Stimulated activated CD4-positive, alpha-beta T cell treated with anti-CD3 and anti-CD28 coated beads, Interleukin-1b, Interleukin-23, amount 100 ng/mL, for 48 hours (primary cell): ENCODE measurements at places on chromosomes 5 and 9.

DNA sequence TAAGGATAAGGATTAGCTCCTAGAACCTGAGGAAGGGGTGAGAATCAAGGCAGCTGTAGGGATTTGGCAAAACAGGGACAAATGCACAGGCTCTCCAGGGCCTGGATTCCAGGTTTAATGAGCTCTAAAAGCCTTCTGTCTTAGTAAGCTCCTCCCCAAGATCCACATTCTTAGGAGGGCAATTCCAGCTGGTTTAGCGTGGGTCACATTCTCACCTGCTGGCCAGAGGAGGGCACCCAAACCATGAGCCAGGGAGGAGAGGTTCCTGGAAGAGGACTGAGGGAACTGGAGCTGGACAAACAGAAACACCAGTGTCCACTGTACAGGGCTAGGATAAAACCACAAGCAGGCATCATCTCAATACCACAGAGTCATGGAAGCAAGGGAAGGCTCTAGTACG lies 480.0 kb downstream of the CCDC171 start:
- no peak for DNase-seq

GRCh38 chr9:69919461-69920061 lies 98.9 kb downstream of the CFAP95 start:
- DNase-seq, result no peak

DNA sequence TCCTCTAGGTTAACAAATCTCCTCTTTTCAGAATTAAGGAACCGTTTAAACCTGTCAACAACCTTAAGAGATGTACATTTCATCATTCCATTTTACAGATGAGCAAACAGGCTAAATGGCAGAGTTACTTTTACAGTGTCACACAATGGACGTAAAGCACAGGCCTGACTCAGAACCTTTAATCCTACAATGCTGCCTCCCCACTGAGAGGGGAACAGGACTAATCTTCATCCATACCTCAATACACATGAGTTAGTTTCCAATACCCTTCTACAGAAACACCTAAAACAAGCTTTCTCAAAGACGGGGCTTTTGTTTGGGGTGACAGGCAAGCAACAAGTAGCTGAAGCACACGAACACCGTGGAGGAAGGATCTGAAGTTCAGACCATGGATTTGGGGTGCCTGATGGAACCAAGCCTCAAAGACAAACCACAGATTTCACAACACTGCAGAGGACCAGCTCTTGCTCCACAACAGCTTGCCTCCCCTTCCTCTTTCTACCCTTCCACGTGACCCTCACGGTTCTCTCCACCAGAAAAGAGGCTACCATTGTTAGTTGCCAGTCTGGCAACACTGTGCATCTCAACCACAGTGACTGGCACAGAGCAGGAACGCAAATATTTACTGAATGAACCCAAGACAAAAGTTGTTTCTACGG lies 1.8 kb downstream of the RNF130 start:
- no peak for DNase-seq

GRCh38 chr5:163306421-163306820 lies 131.0 kb upstream of the CCNG1 start:
- DNase-seq, result no peak

GRCh38 chr9:134634667-134635230 lies 6.9 kb upstream of the COL5A1 start:
- DNase-seq, result no peak

DNA sequence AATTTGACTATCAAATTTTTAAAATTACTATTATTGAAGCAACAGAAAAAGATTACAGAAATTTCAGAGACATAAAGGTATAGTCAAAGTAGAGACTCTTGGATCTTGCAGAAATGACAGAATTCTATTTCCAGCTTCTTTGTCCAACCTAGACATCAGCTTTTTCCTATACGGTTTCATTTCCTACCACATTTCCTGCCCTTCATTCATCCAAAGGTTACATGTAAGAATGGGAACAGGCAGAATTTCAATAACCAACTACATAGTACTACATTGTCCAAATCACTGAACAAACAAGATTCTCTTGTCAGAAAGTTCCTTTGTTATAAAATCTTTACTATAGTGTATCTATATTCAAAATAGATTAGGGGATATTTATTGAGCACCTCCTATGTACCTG lies 124.9 kb downstream of the FANCC start:
- DNase-seq, result no peak

DNA sequence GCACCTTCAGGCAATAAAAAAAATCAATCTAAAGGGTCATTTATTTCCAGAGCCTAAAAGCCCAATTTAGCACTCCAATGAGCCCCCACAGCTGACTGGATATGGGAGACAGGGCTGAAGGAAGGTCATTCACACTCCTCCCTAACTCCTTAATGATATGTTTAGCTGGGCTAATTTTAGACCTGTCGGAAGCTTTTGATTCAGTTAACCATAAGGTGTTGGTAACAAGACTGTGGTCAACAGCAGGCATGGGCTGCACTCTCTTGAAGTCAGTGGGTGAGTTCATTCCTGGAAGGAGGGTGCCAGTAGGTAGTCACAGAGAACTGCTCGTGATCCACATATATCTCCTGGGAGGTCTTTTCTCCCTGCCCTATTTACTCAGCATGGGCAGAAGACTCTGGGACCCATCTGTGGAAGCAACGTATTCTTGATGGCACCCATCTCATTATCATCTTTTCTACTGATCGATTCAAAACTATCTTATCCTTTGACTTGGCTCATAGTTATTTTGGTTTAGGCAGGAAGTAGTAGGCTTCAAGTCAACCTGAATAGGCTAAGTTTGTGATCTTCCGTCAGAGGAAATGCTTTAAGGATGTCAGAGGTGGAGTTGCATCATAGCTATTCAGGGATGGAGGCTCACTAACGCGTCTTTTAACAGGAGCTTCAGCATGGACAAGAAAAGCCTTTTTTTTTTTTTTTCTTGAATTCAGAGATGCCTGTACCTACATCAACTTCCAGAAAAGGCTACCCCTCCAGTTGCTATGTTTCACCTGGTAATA lies 367.7 kb upstream of the SLC30A5 start:
- no peak for DNase-seq

DNA sequence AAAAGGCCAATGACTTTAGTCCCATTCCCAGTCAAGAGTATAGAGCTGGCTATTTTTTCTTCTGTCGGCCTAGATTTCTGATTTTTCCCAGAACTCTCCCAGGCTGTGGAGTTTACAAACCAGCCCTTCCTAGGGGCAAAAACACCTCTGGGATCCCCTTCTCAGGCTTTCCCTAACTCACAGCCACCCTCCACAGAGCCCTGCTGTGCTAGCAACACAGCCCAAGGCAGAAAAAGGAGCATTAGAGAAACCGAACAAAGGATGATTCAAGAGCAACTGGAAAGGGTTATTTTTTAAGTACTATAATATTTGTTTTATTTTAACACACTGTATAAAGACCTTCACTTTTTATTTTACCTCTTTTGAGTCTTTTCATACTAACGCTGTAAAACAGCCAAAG lies 234.8 kb downstream of the GLIS3 start:
- no peak for DNase-seq

DNA sequence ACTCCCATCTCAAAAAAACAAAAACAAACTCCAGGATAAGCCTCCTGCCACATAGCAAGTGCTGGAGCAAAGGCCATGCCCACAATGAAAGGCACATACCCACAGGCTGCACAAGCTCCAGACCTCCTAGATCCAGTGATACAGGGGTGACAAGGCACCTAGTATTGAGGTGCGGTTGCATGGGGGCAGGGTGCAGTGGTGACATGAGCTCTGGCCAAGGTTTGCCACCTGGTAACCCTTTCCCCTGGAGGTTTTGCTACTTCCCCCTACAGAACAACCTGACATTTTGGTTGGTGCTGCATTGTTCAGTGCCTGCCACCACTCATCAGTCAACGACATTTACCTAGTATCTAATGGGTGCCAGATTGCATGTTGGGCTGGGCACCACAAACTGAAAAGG lies 14.5 kb downstream of the CDKN2AIPNL start:
- DNase-seq, result no peak

- peak; percentile 40 for DNase-seq
These were observed 96.5 kb downstream of the ARHGAP26 start for GRCh38 chr5:142866563-142867275.

DNA sequence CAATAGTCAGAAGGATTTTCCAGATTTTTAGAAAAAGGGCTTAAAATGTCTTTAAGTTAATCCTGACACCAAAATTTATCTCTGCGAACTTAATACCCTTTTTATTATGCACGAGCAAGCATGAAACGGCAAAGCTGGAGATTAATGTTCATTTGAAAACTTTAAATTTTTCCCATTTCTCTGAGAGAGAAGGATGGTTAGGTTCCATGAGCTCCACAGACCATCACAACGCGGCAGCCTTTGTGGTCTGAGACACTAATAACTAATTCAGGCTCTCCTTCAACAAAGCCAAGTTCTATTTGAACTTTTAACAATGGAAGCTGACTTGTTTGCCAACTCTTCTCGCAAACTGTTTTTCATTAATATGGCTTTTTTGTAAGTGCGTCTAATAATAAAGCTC lies 94.7 kb downstream of the MYO10 start:
- no peak for DNase-seq

DNA sequence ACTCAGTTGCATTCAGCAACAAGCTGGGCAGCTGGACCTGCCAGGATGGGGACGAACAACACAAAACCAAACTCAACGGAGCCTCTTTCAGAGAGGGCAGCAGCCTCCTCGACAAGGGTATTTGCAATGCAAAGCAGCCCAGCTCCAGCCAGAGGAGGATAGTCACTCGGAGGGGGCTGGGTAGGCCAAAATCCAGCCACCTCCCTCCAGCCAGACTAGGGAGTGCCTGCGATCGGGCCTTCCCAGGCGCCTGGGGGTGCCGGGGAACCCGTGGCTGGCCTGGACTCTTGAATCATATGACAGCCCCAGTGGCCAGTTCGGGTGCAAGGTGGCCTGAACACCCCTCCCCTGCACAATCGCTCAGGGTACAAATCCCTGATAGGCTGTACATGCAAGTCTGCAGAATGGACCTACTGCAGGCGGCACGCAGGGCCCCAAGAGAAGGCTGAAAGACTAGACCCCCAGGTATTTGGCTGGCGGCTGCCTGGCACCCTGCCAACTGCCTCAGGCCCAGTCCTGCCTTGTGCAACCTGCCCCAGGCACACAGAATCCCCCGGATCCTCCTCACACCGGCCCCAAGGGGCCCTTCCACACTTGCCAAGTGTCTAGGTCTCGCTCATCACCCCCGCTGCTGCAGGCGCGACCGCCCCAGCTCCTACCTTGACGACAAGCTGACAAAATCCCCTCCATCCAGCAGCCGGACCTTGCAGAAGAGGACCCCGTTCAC lies 1.3 kb downstream of the EEIG1 start:
- DNase-seq, result no peak

DNA sequence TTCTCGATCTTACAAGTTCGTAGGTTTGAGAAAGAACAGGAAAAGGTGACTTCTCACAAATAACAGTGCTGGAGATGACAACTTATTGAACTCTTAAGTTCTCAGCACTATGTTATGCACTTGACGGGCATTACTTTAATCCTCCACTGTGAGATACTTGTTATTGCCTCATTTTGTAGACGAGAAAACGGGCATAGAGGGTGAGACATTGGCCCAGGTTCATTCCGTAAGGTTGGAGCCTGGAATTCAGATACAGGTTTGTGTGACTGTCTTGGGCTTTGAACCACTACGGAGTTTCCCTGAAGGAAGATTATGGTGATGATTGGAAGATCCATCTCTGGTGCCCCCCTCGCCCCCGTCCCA lies 657 bp downstream of the MAT2B start:
- DNase-seq, result no peak

DNA sequence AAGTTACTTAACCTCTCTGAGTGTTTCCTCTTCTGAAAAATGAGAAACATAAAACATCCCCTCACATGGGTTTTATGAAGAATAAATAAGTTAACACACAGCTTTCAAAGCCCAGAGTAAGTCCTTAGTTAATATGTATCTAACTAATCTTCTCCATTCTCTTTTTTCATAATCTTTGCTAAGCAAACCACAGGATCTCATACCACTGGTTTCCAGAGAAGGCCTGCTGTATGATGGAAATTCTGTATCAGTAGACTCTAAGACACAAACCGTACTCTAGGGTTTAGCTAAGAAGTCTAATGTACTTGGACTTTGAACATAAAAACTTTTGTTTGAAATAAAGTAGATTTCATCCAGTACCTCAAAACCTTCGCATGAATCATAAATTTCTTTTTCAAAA lies 307.9 kb downstream of the SPOCK1 start:
- no peak for DNase-seq

GRCh38 chr9:73174330-73174980 lies 22.8 kb downstream of the ANXA1 start:
- no peak for DNase-seq

DNA sequence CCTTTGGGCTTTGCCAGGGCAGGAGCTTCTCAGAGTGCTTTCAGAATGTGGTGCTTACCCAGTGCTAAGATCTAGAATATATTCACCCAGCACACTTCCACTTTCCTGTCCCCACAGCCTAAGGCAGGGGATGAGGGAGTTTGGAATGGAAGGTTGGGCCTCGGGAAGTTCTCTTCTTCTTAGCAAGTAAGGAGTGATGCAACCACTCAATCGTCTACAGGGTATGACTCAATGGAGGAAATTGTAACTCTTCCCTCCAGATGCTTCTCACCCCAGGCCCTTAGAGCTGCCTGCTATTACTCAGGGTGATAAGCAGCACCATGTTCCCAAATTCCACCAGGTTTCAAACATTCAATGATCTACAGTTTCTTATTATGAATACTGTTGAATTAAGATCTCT lies 30.8 kb upstream of the AGGF1 start:
- no peak for DNase-seq

DNA sequence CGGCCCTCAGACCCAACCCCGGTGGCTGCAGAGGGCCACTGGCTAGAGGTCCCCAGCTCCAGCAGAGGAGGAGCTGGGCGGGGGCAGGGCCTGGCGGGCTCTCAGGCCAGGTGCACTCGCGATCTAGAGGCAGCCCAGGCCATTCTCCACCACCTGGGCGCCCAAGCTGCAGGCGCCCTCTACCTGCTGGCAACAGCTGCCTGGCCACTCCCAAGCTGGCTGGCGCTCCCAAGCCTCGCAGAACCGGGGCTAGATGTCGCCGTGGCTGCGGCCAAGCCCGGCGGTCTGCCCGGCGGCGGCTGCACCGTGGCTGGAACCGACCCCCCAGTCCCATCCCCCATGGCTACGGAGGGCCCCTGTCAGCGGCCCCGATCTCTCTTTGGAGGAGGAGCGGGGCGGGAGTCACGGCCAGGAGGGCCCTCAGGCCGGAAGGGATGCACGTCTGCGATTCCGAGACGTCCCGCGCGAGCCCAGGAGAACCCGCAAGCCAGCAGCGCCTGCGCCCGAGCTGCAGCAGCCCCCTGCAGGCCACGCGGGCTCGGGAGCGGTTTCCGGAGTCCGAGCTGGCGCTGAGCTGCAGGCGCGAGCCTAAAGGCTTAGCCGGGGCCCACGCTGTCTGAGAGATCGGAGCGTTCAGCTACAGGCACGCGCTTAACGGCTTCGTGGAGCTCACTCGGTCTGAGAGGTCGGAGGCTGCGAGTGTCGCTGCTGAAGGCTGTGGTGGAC lies 44.3 kb upstream of the BICD2 start:
- DNase-seq, result peak; percentile 60

GRCh38 chr9:13166996-13167395 lies 112.5 kb downstream of the MPDZ start:
- DNase-seq, result no peak
